H54 (cell line): ENCODE measurements at places on chromosomes 16 and 17.
A peak's percentile ranks its signal among the peaks of the same experiment; 100 is the strongest.

GRCh38 chr17:19533036-19533717 lies 477 bp upstream of the SLC47A1 start:
- no peak for DNase-seq

- DNase-seq, result no peak
Measured at GRCh38 chr17:35167666-35168065, 20.0 kb downstream of the UNC45B start.

GRCh38 chr17:64447526-64447925 lies 1.4 kb upstream of the MILR1 start:
- DNase-seq, result no peak

DNA sequence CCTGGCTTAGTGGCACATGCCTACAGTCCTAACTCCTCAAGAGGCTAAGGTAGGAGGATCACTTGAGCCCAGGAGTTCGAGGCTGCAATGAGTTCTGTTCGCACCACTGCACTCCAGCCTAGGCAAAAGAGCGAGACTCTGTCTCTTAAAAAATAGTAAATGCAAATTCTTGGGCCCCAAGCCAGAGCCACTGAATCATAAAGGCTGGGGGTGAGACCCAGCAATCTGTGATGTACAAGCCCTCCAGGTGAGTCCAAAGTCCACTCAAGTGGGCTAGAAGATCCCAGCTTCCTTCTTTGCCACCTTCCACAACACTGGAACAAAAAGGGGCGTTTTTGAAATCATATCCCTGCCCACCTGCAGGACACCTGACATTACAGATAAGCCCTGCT lies 16.9 kb downstream of the TRIM25 start:
- no peak for DNase-seq

DNA sequence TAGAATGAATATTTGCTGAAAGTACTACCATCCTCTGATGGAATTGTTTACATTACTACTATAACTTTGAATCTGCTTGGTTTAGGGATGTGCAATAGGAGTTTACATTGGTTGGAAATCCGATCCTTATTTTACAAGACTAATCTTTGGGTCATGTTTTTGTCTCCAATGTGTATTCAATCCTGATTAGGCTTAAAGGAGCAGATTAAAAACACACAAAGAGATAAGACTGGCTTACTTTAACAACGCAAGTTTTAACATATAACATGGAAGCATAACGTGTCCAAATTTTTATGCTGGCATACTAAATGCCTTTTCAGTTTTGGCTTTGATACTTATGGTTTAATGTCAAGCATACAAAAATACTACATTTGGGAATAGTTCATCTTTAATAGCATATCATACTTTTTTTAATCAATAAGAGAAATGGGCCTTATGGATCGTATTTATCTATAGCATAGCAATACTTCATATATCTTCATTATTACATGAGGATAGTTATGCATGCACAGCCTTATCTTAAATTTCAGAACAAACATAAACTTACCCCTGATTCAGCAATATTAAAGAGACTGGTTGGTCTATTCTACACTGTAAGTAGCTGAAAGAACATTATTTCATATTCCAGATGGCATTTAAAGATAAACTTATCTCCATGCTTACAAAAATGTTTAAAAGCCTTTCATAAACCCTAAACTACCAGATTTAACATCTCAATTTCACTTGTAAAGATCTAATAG lies 69.9 kb upstream of the NACA2 start:
- DNase-seq, result no peak

DNA sequence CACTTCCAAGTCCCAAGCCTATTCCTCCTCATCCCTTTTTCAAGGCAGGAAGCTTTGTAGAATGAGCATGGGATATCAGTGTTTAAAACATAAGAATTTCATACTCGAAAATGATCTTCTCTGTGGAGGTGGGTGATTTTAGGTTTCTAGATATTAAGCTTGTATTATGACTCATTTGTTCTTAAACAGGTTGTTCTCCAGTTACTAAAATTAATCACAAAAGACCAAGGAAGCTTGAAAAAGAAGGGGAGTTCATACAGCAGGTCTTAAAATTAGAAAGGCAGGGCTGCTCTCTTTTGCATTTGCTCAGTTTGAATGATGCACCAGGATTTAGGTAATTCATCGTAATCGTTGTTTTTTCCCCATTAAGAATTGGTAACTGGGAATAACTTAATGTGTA lies 208.7 kb downstream of the PRKCA start:
- DNase-seq, result no peak

GRCh38 chr17:4728124-4728523 lies 3.1 kb upstream of the MED11 start:
- DNase-seq, result no peak

- DNase-seq, result no peak
Measured at GRCh38 chr17:67051837-67052236, 7.5 kb downstream of the CACNG1 start.

DNA sequence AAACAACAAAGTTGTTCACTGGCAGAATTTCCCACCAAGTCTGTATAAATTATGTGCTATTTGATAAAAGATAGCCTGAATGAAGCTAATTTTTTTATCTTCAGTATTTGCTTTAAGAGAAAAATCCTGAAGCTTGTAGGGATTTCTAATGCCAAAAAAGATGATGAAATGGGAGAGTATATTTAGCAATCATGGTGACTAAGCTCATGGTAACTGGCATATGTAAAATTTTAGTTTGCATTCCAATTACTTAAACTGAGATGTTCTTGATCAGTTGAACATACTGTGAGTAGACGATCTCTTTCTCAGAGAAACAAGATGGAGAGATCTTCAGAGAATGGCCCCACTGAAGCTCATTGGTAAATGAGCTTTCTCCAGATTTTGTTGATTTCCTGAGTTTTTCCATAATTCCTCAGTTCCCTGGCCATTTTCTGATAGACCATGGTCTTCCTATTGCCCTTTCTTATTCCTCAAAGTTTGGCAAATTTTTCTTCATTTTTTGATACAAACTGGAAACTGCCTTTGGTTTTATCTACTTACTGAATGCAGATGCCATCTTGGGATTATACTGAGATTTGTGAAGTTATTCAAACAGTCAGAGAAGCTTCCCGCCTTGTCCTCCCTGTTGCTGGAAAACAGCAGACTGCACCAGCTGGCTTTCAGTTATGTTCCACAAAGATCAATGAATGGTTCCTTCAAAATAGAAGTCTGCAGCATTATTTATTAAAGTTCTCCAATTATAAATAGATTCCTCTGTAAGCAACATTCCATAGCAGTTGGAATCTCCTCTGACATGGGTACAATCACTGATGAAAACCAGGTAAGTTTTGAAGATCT lies 68.3 kb upstream of the ALOX12 start:
- DNase-seq, result no peak

DNA sequence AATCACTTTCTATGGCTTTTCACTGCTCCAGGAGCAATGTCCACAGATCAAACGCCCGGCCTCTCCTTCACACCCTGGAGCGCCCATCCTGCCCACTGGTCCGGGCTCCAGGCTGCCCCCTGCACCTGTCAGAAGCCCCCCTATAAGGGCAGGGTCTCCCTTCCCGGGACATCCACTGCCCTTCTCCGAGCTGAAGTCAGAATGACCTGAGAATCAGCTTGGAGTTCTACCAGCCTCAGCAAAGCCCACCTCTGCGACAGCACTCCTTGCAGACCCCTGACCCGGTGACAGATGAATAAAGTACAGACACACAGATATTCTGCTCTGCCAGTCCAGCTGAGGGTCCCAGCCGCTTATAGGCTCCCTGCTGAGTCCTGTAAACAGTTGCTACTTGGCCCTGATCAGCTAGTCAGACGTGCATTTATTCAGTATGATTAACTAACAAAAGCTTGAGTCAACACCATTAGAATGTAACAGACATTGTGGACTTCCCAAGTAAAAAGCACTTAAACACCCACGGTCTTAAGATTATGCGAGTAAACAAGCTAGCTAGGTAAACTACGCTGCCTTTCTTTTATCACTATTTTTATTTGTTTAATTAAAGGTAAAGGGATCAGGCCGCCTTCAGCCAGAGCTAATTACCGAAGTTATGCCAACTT lies 4.8 kb downstream of the SLC7A5 start:
- DNase-seq, result no peak

GRCh38 chr17:76442341-76443338 lies 10.3 kb downstream of the UBE2O start:
- no peak for DNase-seq

DNA sequence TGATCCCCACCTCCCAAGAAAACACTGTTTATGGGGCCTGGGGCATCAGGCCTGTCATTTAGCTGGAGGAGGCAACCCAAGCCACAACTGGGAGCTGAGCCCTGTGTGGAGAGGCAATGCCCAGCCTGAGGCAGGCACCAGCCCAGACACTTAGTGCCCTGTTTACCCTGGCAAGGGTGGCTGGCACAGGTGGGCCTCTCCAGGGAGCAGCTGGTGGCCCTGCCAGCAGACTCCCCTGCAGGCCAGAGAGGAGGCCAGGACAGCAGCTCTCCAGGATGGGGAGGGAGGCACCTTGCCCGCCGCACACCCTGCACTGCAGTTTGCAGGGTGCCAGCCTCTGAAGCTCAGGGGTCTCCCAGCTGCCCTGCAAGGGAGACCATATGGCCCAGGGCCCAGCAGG lies 9.1 kb upstream of the TMEM92 start:
- no peak for DNase-seq

DNA sequence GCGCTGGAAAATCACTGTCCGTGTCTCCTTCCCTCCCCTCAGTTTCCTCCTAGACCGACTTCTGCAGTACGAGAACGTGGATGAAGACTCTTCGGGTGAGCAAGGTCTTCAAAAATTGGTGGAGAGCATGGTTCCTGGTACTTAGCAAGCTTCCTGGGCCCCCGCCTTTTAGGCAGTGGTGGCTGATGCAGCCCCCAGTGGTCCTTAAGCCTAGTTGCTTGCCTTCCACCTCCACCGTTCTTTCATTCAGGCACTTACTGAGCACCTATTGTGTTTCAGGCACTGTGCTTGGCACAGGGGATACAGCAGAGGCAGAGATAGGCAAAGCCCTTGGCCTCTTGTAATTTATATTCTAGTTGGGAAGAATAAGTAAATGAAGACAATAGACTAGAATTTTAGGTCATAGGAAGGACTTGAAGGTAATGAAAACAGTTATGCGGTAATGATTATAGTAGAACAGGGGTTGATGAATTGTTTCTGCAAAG lies 767 bp downstream of the INO80E start:
- DNase-seq, result no peak

DNA sequence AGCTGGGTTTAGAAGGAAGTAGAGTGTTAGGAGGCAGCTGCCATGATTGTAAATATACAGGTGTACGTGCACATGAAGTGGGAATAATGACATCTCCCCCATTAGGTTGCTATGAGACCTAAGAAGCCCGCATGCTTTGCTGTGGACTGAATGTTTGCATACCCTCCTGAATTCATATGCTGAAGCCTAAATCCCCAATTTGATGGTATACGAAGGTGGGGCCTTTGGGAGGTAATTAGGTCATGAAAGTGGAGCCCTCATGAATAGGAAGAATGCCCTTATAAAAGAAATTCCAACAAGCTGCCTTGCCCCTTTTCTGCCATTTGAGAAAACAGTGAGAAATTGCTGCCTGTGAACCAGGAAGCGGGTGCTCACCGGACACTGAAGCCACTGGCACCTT lies 44.0 kb downstream of the CCDC182 start:
- no peak for DNase-seq

- peak; percentile 92 for DNase-seq
Measured at GRCh38 chr17:57902800-57903759, 52.1 kb downstream of the CUEDC1 start.

DNA sequence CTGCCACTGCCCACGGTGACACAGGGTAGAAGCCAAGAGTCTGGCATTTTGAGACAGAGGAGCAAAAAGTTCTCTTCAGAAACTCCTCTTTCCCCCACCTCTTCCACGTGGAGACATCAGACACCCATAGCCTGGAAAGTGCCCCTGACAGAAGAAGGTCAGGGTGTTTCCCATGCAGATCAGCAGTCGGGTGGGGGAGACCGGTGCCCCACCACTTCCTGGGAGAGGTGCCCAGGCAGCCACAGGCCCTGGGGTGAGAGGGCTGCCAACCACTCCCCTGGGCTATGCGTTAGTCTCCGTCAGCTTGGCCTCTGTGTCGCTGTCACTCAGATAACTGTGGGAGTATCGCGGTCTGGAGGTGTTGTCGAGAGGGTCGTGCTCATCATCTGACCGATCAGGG lies 31.5 kb downstream of the PIPOX start:
- DNase-seq, result no peak

DNA sequence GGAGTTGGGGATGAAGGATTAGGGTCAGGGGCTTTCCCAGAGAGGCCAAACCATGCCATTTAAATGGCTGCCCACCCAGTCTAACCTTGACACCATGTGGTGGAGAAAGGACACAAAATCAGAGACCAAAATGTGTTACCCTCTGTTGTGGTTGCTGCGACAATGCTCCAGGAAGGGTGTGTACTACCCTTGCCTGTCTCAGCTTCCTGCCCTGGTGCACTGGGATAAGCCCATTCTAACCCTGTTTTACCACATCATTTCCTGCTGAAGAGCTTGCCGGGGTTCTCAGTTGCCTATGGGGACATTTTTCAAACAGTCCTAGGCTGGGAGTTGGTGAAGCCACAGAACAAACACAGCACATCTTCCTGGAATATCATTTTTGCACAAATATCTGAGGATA lies 4.9 kb downstream of the OR4D1 start:
- no peak for DNase-seq

DNA sequence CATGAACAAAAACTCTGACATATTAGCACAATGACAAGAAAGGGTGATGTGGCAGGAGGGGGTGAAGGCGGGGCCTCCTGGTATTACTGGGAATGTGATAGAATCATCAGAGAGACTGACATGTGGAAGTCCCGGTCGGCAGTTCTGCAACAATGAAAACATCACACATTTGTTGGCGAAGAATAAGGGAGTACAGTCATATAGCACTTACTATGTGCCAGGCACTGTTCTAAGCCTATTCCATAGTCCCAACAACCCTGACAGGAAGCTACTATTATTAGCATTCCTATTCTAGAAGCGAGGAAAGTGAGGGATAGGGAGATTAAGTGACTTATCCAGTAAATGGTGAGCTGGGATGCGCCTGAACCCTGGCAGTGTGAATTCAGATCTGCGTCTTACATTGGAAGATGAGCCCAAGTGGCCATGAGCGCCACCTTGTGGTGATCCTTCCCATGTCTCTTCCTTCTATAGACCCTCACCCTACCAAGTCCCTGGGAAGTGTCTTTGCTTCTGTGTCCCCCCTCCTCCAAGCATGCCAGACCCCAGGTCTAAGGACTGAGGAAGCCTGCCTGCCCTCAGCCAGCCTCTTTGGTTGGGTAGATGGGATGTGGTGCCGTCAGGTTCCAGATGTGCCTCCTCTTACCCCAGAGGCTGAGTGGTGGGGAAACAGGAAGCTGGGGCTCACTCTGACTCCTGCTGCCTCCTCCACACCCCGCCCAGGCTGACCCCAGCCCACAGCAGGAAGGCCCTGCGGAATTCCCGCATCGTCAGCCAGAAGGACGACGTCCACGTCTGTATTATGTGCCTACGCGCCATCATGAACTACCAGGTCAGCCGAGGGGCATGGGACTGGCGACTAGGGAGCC lies 14.0 kb downstream of the FMNL1 start:
- no peak for DNase-seq

GRCh38 chr17:27995554-27995953 lies 46.9 kb upstream of the NLK start:
- no peak for DNase-seq

- DNase-seq, result peak; percentile 10
Measured at GRCh38 chr16:53773150-53773846, 69.3 kb downstream of the FTO start.
